OCI-LY7 (cell line): ENCODE measurements at places on chromosomes 12 and 14. TPM values are rescaled to one million over a fixed set of nuclear protein-coding genes. Genes with fewer than 3 reads are reported as not detected.

DNA sequence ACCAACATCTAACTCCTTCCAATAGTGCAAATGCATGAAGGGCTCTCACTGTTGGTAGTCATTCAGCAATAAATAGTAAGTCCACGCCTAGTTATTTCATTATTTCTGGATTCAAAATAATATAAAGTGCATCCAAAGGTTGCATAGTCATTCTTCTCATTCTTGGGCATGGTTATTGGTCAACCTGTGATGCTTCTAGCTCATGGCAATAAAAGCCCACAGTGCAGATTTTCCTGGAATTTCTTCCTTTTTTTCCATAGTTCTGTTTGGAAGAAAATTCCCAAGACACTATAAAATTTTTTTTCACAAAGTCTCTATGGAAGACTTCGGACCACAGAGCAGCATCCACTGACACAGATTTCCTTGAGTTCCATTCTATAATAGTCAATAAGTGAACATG, 7.6 kb downstream of the CD69 start:
- DNase-seq, result no peak

Gene AMDHD1
- 2.6 and 2.8 TPM in 2 replicates for total RNA-seq

DNA sequence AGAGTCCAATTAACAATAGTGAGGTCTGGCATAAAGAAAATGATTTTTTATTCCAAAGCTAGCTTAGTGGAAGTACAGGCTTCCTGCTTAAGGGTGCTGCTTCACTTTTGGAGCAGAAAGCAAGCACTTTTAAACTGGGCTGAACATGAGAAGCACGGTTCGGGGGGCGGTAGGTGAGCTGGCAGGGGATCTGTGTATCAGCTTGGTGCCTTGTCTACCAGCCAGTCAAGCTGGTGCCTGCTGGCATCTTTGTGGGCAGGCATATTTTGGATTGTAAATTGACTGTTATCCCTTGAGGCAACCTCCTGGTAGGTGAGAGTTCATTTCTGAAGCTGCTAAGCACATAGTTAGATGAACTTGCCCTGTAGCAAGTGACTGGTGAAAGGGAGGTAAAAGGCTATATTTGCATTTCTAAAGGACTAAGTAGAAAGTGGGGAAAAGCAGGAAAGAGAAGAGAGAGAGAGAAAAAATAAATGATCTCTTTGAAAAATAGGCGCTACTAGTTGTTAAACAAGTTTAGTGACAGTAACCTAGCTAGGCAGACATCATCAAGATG, 121.1 kb upstream of the SYT10 start:
- no peak for DNase-seq

DNA sequence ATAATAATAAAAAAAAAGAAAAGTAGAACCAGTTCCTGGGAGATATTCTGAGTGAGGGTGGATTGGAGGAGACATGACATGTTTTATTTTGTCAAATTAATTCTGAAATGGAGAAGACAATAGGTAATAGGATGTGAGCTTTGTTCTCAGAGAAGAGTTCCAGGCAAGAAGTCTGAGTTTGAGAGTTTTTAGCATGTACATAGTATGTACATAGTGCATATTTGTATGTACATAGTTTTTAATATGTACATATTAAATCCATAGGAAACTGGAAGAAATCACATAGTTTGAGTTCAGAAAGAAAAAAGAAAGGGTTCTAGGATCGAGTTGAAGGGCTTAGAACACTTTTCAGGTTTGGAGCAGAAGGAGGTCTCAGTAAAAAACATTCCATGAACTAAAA, 47.5 kb downstream of the LRFN5 start:
- no peak for DNase-seq

DNA sequence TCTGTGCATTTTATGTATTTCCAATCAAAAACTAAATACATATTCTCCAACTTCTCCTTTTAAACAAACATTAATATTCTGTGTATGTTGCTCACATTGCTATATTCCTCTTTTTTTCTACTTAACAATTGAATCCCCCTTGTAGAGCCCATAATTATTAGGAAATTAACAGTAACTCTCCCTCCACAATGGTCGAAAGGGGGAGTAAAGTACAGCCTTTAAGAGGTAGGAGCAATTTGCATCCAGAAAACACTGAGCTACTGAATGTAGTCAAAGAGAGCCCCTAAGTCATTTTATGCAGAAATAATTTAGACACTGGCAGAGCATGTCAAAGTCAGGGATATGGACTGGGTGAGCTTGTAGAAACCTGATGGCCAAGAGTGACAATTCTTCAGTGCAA, 57.2 kb upstream of the SCN8A start:
- no peak for DNase-seq
